Cortex of kidney (tissue), 1 donor: ENCODE measurements at places on chromosomes 3 and 15.

- DNase-seq, result no peak
Observed at GRCh38 chr15:31155151-31155550, 53.6 kb upstream of the TRPM1 start.

DNA sequence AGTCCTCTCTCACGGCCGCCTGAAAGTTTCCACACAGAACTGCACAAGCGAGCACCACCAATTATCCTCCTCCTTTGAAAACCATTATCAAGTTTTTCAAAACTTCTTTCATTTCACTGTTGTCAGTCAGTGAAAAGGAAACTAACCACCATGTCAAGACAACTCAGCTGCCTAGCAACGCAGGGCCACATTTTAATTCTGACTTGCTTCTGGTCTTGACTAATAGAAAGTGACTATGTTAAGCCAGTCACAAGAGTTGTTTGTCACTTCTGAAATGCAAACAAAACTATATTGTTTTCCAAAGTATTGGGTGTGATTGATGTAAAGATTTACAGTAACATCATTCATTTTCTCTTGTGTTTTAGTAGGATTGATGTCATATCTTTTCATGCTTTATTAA lies 612.8 kb upstream of the AGTR1 start:
- DNase-seq, result no peak

DNA sequence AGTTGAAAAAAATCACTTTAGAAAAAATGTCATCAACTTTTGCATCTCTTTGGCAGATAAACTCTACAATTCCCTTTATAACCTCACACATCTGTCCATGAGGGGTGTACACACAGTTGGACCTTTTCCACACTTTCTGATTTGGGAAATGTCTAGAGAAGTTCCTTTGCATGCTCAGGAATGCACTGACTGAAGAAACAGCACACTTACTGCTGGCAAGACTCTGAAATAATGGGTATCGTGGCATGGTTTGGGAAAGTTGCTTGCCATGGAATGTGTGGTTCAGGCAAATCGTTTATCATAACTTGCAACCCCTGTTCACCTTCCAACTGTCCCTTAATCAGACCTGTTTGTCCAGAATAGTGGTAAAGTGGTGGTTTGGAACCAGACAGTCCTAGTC lies 135.3 kb upstream of the TGFBR2 start:
- no peak for DNase-seq

GRCh38 chr15:90905306-90906180 lies 2.4 kb downstream of the MAN2A2 start:
- no peak for DNase-seq

DNA sequence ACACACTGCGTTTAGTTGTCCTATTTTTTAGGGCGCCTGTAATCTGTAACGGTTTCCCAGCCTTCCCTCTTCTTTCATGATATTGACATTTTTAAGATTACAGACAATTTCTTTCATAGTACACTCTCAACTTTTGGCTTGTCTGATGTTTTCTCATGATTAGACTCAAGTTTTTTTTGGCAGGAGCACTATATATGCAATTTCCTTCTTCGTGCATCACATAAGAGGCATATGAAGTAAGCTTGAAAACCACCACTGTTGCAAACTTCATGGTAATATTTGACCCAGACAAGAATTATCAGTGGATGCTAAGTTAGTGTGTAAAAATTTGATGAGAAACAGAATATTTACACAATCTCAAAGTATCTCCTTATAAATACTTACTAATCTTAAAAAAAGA lies 119.2 kb upstream of the CMC1 start:
- DNase-seq, result no peak

DNA sequence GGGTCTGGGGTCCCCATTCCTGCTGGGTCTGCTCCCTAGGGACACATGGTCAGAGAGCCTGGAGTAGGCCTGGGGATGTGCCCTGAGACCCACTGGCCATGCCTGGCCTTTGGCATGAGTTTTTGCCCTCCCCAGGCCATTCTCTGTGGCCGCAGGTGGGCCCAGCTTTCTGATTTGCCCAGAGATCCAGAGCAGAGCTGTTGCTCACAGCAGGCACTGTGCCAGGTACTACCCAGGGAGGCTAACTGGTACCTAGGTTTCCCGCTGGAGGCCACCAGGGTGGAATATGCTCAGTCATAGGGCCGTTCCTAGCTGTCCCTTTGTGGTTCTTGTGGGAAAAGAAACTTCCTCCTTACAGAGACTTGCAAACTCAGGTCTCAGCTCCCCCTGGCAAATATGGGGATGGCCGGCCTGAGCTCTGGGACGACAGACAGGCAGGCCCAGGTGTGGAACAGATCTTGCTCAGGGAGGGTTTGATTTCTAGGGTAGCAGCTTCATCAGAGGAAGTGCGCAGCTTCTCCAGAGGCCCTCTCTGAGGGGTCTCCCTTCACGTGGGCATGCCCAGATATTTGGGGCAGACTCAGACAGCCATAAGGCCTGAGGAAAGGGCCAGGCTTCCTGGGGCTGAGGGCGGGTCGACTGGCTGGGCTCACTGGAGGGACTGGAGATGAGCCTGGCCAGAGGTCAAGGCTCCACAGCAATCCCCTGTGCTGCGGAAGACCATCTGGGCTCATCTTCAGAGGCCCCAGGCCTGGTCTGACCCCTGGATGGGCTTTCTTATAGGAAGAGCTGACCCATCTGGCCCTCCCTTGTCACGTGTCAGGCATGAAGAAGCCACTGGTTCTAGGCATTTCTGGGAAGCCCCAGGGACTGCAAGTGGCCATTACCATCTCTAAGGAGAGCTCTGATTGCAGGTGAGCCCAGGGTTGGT lies 28.0 kb downstream of the ACAA1 start:
- no peak for DNase-seq

DNA sequence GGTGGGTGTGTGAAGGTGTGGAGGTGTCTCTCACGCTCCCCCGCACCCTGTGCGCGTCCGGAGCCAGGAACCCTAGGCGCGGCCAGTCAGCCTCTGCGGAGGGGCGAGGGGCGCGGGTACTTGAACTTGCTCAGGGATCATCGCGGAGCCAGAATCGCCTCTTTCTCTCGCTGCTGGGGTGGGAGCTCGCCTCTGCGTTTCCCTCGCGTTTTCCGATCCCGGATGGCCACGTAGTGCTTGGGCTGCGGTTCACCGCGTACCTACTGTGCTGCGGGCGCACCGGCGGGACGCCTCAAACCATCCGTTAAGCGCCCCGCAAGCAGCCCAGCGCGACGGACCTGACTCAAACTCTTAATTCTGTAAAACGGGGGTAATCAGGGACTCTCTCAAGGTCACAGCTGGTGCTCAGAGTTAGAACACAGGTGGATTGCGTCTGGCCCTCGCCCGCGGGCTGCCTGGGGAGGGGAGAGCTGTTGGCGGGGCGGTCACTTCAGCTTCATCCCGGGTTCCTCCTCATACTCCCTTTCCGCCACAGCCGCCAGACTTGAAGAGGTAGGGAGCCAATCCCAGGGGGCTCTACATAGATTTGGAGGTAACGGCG lies 686 bp downstream of the MYRIP start:
- no peak for DNase-seq

GRCh38 chr3:7962301-7962700 lies 539.3 kb upstream of the LMCD1 start:
- no peak for DNase-seq

- DNase-seq, result no peak
Observed at GRCh38 chr3:85455561-85456200, 496.9 kb downstream of the CADM2 start.

GRCh38 chr3:115341208-115341607 lies 194.1 kb upstream of the ZBTB20 start:
- no peak for DNase-seq

DNA sequence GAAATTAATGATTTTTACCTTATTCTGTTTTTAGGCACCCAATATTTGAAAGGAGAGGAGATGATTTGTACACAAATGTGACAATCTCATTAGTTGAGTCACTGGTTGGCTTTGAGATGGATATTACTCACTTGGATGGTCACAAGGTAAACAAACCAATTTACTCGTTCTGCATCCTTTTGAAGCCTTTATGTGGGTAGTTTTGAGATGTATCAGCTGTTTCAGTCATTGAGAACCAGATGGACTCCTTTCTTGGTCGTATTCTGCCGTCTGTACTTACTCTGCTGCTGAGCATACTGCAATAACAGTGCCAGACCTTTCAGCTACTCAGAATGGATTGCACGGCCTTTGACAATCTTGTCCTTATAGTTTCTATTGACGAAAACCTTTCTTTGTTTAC lies 13.3 kb downstream of the DNAJB11 start:
- no peak for DNase-seq

DNA sequence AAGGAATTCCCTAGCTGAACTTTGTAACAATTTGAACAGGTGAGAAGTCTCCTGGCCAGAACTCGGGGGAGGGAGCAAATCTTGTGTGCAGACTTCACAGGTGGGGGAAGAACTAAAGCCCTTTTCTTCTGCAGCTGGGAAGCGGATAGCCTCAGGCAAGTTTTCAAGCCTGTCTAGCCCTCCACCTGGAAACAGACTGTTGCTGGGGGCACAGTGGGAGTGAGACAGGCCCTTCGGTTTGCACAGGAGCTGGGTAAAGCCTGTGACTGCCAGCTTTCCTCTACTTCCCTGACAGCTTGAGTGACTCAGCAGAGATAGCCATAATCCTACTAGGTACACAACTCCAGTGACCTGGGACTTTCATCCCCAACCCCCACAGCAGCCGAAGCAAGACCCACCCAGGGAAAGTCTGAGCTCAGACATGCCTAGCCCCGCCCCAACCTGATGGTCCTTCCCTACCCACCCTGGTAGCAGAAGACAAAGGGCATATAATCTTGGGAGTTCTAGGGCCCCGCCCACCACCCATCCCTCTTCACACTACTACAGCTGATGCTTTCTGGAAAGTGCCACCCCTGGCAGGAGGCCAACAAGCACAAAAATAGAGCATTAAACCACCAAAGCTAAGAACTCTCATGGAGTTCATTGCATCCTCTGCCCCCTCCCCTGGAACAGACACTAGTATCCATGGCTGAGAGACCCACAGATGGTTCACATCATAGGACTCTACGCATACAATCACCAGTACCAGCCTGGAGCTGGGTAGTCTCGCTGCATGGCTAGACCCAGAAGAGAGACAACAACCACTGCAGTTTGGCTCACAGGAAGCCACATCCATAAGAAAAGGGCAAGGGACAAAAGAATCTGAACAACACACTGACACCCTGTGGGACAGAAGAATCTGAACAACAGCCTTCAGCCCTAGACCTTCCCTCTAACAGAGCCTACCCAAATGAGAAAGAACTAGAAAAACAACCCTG lies 479.0 kb downstream of the RAP2B start:
- no peak for DNase-seq

- no peak for DNase-seq
Observed at GRCh38 chr15:40909662-40910630, 15.7 kb downstream of the VPS18 start.

GRCh38 chr15:52697051-52697450 lies 17.9 kb upstream of the ATOSA start:
- DNase-seq, result no peak

DNA sequence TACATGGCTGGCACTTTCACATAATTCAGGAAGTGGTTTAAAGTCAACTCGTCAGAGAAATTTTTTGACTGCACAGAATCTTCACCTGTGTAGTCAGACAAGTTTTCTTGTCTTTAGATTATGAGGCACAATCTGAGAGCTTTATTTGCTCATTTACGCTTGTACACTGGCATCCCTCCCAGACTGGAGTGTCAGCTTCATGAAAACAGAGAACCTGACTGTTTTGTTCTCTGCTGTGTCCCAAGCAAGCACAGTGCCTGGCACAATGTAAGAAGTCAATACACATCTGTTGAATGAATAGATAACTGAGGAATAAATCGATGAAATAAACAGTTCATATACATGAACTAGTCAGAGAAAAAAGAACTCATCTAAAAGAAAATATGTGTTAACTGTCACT lies 846.1 kb upstream of the CFAP20DC start:
- no peak for DNase-seq

- DNase-seq, result no peak
Observed at GRCh38 chr3:87309601-87310000, 33.2 kb upstream of the POU1F1 start.

- no peak for DNase-seq
Observed at GRCh38 chr15:90465930-90466567, 63.7 kb upstream of the CRTC3 start.

DNA sequence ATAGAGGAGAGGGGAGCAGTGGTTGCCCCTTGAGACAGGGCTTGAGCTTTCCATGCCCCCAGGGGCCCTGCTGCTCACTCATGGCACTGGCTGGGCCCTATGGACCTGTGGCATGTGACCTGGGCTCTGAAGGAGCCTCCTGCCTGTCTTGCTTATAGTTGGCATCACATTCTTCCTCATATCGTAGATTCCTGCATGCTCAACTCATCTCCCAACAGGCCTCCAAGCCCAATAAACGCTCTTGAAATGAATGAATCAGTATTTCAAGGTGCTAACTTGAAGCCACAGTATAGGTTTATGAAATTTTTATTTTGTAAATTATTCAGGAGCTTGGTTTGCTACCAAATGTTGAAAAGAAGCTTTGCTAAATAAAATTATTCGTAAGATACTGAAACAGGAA lies 93.3 kb upstream of the SLC7A14 start:
- DNase-seq, result no peak

DNA sequence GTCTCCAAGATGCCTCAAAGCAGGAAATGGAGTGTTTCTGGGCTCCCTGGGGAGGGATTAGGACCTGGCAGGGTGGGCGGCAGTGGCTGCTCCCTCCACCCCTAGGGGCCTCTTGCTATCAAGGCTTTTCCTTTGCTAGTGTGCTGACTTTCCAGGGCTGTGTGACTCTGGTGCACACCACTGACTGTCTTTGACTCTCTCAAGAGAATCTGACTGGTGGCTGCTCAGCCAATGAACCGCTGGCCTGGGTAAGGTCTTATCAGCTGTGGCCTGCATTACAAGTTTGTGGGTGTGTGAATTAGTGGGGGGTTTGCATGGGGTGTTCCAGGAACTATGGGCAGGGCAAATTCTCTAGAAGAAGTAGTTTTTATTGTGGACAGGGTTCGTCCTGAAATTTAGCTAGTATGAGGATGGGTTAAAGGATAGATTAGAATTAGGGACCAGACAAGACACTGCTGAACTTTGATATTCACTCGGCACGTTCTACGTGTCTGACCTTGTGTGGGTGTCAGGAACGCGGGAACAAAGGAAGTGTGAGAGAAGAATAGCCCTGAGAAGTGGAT lies 29.5 kb downstream of the SIAH2 start:
- DNase-seq, result no peak

DNA sequence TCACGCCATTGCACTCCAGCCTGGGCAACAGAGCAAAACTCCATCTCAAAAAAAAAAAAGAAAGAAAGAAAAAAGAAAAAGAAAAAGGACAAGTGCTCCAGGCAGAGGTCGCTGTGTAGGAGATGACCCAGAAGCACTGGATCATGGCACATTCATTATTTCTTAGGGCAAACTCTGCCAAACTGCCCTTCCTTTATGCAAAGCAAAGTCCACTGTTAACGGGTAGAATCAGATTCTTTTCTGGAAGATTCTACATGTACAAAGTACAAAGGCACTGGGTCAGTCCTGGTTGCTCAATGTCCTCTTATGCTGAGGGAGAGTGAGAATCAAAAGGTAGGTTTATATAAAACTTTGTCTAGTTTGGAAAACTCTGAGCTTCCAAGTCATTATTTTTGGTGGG lies 144.9 kb downstream of the FEZF2 start:
- DNase-seq, result no peak

- no peak for DNase-seq
Observed at GRCh38 chr15:101266034-101266433, 11.3 kb downstream of the SELENOS start.

GRCh38 chr3:197463279-197463678 lies 92.5 kb downstream of the BDH1 start:
- DNase-seq, result no peak
